Stimulated activated CD8-positive, alpha-beta memory T cell treated with anti-CD3 and anti-CD28 coated beads, Interleukin-15, amount 100 ng/mL, for 24 hours (primary cell): ENCODE measurements at places on chromosomes 13 and 19.

GRCh38 chr19:32416749-32417456, 11.3 kb downstream of the DPY19L3 start:
- no peak for DNase-seq

DNA sequence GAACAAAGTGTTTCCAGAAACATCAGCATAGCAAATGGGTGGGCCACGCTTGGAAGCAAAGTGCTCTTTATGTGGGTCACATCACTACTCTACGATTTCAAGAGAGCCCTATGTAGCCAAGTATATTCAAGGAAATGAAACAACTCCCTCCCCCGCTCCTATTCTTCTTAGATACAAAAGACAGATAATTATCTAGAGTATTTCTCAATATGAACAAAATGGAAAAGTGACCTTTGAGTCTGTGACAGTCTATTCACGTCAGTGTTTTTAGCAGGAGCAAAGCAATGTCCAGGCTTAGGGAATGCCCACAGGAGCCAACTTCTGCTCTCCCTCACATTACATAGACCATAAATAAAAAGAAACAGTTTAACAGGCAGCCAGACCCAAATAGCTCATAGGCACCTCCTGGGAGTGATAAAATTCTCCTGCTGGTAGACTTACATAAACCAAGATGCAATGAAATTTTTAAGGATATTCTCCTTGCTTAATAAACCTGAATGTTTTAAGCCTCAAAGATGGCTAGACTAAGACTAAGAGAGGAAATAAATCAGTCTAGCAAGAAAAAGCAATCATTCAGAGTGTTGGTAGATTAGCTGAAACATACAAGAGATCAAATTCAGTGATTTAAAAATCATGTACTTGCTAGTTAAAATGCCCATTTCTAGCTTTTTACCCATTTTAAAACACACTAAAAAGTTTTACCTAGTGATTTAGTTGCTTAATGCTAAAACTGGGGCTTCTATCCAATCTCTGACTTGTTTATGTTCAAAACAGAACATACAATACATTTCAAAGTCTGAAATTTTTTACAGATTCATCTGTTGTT, 182.8 kb downstream of the RGCC start:
- no peak for DNase-seq

GRCh38 chr19:57830071-57830602, at the start of gene ZNF587B:
TSS of gene ZNF587B (plus strand) at chr19:57830299. CDS start at chr19:57830529, 230 bp downstream.
- no peak for DNase-seq

- DNase-seq, result no peak
Measured at GRCh38 chr19:8684001-8684902, 14.3 kb downstream of the ACTL9 start.

GRCh38 chr19:9940778-9941177, 4.5 kb upstream of the OLFM2 start:
- DNase-seq, result no peak

DNA sequence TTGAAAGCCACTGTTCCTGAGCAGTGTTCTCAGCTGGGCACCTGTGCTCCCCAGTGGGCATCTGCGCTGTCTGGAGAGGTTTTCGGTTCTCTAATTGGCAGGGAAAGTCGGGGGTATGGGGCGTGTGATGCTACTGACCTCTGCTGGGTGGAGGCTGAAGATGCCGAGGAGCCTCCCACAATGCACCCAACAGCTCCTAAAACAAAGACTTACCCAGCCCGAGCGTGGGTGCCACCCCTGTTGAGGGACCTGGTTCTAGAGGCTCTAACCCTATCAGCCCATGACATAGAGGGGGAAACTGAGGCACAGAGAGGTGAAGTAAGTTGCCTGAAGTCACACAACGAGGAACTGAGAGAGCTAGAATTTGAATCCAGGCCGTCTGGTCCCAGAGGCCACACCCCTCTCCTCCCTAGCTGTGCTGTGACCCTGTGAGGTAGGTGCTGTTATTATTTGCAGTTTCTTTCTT, 2.3 kb downstream of the SPACA4 start:
- no peak for DNase-seq

DNA sequence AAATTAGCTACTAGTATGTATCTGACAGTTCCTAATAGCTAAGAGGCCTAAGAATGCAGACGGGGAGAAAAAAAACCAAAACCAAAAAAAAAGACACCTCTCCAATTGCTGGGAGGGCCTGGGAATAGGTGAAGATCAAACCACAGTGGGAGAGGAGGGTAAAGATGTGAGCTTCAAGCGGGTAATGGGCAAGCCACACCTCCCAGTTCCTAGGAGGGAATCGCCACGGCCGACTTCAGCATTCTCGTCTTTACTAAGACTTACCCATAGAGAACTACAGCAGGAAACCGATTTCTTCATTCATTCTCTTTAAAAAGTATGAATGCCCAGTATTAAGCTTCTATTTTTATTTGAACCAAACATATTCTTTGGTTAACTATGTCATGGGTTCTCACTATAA, 5.6 kb upstream of the EEF1AKMT1 start:
- no peak for DNase-seq

DNA sequence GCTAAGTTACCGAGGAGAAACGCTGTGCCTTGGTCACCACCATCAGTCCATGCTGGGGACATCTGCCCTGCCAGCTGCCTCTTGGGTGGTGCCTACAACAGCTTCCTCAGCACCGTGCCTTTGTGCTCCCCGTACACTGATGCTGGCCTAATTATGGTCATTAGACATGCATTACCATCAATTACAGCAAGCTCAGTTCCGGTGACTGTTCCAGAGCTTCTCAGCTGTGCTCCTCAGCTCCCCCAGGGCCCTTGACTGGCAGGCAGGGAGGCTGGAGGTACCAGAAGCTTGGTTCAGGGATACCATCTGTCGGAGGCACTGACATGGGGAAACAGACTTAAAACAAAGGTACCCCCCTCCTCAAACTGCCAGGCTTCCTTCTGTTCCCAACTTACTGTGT, 40.2 kb downstream of the CILP2 start:
- no peak for DNase-seq

DNA sequence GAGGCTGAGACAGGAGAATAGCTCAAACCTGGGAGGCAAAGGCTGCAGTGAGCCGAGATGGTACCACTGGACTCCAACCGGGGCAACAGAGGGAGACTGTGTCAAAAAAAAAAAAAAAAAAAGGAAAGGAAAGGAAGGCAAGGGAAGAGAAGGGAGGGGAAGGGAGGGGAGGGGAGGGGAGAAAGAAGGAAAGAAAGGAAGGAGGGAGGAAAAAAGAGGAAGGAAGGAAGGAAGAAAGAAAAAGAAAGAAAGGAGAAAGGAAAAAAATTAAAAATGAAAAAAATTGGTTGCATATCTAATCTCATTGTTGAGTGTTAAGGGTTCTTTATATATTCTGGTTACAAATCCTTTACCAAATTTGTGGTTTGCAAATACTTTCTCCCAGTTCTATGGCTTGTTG, 45.7 kb downstream of the ACSBG2 start:
- no peak for DNase-seq

GRCh38 chr19:33508941-33509614, 12.5 kb downstream of the PEPD start:
- DNase-seq, result no peak

DNA sequence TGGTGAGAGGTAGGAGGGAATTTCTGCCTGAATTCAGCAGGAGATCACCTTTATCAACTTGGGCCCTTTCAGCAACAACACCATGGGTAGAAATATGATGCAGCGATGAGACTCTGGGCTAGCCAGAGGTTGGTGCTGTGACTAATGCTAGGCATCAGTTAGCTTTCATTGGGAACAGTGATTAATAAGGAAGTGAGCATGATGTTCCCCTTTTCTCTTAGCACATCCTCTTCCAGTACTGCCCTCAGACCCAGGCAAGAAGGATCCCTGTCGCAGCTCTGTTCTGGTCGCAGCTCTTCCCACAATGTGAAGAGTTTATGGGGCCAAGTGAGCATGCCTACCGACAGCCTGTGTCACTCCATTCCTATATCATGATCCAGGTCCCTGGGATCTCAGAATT, 100.5 kb downstream of the FLT1 start:
- no peak for DNase-seq

DNA sequence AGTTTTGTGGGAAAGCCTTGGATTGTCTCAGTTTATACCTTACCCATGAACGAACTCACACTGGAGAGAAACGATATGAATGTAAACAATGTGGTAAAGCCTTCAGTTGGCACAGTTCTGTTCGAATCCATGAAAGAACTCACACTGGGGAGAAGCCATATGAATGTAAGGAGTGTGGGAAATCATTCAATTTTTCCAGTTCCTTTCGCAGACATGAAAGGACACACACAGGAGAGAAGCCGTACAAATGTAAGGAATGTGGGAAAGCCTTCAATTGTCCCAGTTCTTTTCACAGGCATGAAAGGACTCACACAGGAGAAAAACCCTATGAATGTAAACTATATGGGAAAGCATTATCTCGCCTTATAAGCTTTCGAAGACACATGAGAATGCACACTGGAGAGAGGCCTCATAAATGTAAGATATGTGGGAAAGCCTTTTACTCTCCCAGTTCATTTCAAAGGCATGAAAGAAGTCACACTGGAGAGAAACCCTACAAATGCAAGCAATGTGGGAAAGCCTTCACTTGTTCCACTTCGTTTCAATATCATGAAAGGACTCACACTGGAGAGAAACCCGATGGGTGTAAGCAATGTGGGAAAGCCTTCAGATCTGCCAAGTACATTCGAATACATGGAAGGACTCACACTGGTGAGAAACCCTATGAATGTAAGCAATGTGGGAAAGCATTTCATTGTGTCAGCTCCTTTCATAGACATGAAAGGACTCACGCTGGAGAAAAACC, 7.5 kb upstream of the ZNF440 start:
- no peak for DNase-seq

DNA sequence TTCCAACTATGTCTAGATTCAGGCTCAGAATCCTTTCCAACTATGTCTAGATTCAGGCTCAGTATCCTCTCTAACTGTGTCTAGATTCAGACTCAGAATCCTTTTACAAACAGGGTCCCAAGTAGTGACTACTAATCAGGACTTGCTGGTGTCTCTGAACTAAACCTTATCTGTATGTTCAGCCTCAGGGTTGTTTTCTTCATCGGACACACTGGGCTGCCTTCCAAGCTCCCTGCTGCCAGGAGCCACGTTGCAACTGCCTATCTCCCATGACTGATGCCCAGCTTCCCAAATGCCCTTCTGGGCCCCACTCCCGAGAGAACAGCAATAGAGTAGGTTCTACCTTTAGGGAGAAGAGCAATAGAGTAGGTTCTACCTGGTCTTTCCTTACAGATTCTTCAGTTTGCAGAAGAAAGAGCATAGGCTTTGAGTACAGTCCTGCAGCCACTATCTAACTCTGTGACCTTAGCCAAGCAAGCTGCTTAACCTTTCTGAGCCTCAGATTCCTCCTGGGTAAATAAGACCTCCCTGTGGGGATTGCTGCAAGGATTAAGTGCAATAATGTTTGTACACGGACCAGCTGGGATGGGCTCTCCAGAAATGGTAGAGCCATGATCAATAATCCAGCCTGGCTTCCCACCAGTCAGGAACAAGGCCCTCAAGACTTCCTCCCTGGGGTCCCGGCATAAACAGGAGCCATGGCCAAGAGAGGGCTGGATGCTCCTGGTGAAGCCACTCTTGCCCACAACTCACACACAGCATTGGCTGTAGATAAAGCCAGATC, 61.5 kb downstream of the ZIC5 start:
- DNase-seq, result no peak

DNA sequence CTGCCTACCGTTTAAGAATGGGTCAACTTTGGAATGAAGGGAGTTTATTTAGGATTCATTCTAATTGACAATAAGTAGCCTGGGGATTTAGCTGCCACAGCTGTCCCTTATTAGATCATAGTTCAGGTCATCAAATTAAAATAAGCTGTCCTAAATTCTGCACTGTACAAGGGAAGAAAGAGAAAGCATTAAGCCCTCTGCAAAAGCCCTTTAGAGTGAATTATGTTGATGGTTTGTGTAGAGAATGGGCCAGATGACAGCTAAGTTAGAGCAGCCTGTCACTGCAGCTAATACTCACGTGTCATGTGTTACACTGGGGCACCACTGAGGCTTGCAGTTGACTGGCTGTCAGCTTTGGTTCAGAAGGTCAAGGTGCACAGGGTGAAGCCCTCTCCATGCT, 737.1 kb upstream of the SLC10A2 start:
- DNase-seq, result no peak

DNA sequence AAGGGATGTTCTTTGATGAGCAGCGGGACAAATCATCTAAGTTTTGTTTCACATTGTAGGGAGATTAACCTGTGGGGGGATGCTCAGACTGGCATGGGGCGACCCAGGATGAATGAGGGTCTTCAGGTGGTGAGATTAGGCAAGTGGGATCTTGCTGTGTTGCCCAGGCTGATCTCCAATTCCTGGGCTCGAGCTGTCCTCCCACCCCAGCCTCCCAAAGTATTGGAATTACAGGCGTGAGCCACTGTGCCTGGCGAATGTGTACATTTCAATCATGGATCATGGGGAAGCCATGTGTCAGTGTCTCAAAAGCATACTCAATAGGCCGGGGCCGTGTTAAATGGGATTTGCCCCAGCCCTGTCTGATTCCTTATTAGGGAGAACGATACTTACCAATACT, 8.1 kb downstream of the SLC25A42 start:
- no peak for DNase-seq

GRCh38 chr19:11203194-11204075, 6.1 kb upstream of the KANK2 start:
- DNase-seq, result no peak

DNA sequence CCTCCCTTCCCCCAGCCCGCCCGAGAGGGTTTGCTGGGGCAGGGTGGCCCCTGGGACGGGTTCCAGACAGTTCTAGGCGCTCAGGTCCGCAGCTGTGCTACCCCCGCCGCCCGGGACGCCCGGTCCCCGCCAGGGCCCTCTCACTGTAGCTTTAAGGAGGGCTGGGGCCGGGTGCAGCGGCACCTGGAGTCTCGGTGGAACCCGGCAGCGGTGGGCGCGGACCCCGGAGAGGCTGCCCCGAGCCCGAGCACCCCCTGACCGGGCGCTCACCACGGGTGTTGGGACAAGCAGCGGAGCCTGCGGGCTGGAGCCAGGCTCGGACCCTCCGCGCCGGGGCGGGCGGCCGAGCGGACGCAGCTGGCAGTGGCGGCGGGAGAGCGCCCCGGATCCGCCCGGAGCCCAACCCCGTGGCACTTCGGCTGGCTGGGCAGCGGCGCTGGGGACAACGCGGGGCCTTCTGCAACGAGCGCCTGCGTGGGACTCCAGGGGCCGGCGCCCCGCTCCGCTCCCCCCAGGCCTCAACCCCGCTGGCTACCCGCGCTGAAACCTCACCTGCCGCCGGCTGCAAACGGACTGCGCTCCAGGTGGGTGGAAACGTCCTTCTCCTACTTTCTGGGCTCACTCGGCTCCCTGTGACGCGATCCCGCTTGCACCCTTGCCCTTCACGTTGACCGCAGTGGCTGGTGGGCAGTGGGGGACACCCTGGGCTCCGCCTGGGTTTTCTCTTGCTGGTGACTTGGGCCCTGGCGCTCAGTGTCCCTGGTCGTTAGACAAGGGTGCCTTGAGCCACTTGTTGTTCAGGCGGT, 81.1 kb downstream of the ZNF429 start:
- no peak for DNase-seq
